Left renal pelvis (tissue), 4 donors: ENCODE measurements at places on chromosomes 4 and X.

- DNase-seq, result no peak
Measured at GRCh38 chrX:68175562-68175961, 257.7 kb downstream of the OPHN1 start.

GRCh38 chr4:3611778-3612177 lies 79.6 kb upstream of the LRPAP1 start:
- DNase-seq, result no peak

GRCh38 chr4:120830204-120830603 lies 92.3 kb downstream of the PRDM5 start:
- no peak for DNase-seq

GRCh38 chrX:132532913-132533312 lies 44.1 kb upstream of the MBNL3 start:
- no peak for DNase-seq

DNA sequence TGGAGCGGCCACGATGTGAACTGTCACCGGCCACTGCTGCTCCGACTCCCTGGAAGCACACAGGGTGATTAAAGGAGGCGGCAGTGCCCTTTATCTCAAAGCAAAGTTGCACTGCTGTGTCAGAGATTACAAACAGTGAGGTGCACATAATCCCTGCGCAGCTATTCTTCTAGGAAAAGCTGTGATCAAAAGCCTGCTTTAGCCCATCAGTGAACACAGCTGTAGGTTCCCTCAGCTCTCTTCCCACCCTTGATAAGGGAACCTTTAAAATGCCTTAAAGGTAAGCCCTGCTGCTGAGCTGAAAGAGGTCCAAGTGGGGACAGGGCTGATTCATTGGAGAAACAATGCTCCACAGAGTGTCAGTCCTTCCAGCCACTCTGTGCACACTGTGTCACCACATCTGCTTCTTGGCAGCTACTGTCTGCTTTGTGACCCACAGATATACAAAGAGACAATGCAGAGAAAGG lies 127.6 kb downstream of the EIF4E start:
- no peak for DNase-seq

GRCh38 chrX:151621422-151621821 lies 57.9 kb downstream of the PASD1 start:
- no peak for DNase-seq

GRCh38 chr4:76518241-76518640 lies 83.2 kb downstream of the SHROOM3 start:
- DNase-seq, result no peak

DNA sequence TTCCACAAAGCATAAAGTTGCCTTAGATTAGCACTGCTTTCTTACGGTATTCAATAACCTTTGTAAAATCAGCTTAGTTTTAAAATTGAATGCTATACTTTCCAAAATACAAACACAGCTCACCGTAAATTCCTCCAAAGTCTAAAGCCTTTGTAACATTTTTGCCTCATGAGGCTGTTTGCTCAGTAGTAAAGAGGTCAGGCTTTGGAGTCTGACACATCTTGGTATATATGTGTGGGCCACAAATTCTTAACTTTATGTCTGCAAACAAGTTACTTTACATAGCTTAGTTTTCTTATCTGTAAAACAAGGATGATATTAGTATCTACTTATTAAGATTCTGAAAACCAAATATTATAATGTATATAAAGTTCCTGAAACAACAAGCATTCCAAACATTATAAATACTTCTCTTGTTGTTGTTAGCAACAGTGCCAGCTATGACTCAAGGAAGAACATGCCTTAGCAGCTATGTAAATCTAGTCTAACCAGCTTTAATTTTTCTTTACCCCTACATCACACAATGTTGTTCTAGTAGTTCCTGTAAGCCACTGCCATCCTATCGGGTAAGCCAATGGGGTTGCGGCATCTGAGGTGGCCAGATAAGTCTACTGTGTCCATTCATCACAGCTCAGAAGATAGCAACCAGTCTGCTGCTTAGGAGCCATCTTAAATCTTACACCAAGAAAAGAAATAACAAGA lies 709.0 kb downstream of the KLHL13 start:
- no peak for DNase-seq

- no peak for DNase-seq
Measured at GRCh38 chr4:97139791-97140190, 1003.5 kb downstream of the STPG2 start.

GRCh38 chrX:48785186-48785539 lies 1.2 kb upstream of the GATA1 start:
- no peak for DNase-seq

DNA sequence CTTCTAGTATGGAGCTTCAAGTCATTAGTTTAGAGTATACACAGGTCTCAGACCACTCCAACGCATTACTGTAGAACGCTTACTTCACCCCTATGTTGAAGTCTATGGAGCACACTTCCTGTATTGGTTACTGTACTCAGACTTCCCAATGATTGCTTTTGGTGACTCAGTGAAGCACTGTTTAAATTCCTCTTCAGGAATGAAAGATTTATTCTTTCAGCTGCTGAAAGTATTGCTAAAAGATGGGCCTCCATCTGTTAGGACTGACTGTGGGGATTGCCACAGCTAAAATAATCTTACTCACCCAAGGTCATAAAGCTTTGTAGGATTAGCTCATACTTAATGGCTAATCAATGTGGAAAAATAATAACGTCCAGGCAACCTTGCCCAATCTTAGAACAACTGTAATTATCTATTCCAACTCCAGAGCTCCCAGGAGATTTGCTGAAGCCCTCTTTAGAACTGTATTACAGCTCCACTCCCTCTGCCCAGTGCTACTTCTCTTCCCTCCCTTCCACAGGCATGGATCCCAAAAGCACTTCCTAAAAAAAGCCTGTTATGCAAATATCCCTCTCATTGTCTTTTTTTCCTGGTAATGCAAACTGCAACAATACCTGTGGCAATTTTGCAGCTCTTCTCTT lies 281.9 kb upstream of the HS3ST1 start:
- DNase-seq, result no peak

DNA sequence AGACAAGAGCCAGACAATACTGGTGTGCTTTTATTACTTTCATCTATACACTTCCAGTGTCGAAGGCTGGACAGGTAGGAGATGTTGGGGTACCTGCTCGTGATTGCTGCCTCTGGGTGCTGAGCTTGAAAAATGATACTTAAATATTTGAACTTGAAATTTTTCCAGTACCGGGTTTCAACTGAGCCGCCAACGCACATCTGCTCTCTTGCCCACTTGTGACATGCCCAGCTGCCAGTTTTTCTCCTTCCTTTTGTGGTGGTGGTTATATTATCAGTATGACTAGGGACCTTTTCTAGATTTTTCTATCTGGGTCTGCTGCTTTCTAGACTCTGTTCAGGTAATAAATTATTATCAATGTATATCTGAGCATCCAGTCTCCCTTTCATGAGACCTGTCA lies 3.4 kb downstream of the OGT start:
- DNase-seq, result no peak

DNA sequence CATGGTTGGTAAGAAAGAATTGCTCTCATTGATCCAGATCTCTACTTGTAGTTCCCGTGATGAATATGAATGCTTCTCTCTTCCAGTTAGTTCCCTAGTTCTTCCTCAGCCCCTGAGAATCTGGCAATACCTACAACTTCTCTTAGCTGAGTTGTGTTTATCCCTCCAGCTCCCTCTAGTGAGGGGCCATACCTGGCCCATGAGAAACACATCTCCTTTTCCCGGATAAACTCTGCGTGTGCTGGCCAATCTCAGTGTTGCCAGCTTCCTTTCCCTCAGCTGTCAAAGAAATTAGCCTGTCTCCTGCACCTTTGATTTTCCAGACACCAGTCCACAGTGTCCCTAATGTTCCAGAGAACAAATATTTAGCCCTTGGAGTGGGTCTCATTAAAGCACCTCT lies 5.7 kb downstream of the CBLL2 start:
- no peak for DNase-seq

DNA sequence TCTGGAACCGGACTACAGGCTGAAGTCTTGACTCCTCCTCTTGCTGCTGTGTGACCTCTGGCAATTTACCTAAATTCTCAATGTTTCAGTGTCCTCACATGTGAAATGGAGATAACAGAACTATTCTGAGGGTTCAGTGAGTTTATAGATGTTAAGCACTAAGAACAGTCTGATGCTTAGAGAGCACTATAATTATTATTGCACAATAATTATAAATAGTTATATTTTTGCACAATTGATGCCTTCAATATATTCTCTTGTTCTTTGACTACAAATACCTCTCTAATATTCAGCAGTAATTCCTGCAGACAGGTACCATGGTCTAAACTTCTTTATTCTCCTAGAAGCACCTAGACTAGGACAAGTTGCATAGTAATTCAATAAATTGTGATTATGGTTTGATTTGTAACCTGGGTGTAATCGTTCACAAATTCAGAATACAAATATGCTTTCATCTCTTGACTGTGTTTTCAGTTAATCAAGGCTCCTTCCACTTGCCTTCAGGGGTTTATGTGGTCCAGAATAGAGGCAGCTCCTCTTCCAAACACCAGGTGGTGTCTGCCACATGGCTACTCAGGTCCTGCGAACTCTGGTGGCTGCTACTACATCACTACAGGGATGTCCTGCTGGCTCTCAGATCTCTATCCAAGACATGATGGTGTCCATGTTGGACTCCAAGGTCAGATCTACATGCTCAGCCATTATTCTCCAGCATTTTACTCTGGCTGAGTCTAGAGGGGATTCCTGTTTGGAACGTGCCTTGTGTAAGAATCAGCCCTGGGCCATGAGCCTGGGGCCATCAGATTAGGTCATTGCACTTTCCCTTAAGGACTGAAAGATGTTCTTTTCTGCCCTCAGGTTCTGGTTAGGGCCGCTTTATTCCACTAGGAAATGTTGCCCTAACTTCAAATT lies 103.4 kb downstream of the QRFPR start:
- DNase-seq, result no peak

DNA sequence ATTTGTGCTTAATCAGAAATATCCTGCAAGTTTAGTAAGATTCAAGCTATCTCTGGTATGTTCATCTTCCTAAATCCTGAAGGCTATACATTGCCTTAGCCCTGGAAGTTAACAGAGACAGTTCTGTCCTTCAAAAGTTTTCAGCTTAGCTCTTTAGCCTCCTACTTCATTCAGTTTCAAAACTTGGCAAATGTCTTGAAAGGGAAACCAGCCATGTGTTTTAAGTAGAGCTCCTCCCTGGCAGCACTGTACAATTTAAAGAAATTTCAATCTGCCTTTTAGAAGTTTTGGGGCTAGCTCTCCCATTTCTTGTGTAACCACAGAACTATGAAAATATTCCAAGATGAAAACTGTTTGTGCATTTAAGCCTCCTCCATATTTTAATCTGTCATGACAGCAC lies 47.0 kb downstream of the FANCB start:
- DNase-seq, result no peak

DNA sequence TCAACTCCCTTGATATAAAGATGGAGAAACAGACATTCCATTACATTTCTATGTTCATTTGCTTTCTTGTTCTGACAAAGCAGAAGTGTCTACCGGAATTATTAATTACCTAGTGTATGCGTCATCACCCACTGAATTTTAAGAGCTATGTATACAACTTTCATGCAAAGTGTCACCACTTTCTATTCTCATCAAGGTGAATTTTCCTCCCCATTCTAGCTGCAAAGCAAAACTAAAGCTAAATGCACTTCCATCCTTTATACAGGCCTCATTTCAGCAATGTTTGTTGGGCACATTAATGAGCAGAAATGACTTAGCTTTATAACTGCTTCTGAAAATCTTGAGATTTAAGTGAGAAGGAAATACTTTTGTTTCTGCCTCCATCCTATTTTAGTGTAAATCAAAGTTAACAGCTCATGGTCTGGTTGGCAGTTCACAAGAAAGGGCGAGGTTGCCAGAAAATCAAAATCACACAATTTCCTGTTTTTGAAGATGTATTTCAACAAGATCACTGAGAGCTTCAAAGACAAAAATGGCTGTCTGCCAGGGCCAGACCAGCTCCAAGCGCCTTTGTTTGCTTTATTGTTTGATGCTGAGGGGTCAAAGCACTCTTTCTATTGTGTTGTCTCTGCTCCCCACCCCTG lies 7.2 kb upstream of the FAM9C start:
- no peak for DNase-seq

DNA sequence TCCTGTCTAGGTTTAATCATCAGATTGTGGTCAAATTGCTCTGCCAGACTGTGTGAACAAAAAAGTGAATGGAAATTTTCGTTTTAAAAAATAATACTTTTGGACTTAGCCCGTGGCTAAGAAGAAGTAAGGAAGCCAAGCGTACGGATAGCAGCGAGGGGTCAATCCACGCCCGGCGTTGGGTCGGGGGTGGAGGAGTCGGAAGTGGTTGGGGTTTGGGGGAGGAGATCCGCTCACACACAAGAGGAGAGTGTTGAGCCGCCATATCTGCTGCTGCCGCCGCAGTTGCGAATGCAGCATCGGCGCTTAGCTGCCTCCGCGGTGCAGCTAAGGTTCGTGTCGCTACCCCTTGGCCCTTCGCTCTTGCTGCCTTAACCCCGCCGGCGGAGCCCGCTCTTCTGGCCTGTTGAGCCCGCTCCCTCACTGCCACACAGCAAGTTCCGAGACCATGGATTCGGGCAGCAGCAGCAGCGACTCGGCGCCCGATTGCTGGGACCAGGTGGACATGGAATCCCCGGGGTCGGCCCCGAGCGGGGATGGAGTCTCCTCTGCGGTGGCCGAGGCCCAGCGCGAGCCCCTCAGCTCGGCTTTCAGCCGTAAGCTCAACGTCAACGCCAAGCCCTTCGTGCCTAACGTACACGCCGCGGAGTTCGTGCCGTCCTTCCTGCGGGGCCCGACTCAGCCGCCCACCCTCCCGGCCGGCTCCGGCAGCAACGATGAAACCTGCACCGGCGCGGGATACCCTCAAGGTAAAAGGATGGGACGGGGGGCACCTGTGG lies at the start of gene GSPT2:
TSS of gene GSPT2 (plus strand) at position 264 of the 779 bp plus-strand sequence. CDS start at position 449, 185 bp downstream.
- DNase-seq, result peak; percentile 53

GRCh38 chr4:116150152-116150551 lies 935.2 kb downstream of the TRAM1L1 start:
- no peak for DNase-seq

- DNase-seq, result no peak
Measured at GRCh38 chrX:22069586-22069985, 37.5 kb downstream of the PHEX start.

DNA sequence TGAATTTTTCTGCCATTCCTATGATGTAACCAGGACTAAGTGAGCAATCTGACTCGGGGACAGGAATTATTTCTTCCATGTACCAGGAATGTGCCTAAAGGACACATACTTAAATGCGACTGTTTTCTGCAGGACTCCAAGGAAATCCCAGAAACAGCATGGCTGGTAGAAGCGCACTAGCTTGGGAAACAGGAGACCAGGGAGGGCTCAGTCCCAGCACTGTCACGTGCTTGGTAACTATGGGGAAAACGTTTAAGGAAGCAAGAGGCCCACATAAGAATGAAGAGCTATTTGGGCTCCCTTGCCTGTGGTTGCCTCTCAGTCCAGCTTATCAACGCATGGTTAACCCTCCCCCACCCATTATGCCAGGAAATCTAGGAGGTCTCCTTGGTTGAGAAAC lies 19.6 kb downstream of the MPP1 start:
- DNase-seq, result no peak

DNA sequence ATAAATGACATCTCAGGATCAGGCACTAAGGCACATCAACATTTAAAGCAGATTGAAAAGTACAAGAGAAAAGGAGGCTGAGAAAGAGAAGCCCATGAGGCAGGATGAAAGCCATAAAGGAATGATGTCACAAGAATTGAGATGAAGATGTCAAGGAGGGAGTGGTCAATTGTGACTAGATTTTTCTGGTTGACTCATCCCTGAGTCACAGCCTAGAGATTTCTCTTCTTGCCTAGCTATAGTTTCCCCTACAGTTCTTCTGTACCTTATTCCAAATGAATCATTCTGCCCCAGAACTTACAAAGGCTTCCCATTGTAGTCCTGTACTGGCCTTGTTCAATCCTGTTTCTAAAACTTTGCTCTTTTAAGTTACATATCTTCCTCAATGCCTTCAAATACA lies 3.4 kb upstream of the USP53 start:
- DNase-seq, result no peak
